Lower lobe of right lung (tissue), 2 donors: ENCODE measurements at places on chromosomes 7 and 10.

- DNase-seq: no peak
Measured at GRCh38 chr10:67780759-67781538, 57.0 kb downstream of the DNAJC12 start.

DNA sequence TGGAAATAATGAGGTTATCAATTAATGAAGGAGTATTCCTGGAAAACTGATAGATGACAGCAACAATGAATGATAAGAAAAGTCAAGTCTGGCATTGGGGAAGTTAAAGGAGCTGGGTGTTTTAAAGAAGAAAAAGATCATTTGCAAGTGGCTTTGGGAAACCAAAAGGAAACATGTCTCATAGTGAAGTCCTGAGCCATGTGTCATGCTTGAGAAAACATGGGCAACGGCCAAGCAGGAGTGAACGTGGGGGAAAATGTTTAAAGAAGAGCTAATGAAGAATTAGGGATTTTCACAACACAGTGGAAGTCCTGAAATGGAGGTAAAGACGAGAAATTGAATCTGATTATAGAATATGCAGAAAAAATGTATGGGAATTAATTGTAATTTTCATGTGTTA lies 1383.2 kb upstream of the CELF2 start:
- DNase-seq: no peak

GRCh38 chr7:158454631-158455030 lies 133.0 kb downstream of the PTPRN2 start:
- DNase-seq: no peak

GRCh38 chr7:131021460-131021859 lies 287.5 kb upstream of the KLF14 start:
- no peak for DNase-seq

GRCh38 chr10:51389415-51390321 lies 309.7 kb downstream of the CSTF2T start:
- no peak for DNase-seq

DNA sequence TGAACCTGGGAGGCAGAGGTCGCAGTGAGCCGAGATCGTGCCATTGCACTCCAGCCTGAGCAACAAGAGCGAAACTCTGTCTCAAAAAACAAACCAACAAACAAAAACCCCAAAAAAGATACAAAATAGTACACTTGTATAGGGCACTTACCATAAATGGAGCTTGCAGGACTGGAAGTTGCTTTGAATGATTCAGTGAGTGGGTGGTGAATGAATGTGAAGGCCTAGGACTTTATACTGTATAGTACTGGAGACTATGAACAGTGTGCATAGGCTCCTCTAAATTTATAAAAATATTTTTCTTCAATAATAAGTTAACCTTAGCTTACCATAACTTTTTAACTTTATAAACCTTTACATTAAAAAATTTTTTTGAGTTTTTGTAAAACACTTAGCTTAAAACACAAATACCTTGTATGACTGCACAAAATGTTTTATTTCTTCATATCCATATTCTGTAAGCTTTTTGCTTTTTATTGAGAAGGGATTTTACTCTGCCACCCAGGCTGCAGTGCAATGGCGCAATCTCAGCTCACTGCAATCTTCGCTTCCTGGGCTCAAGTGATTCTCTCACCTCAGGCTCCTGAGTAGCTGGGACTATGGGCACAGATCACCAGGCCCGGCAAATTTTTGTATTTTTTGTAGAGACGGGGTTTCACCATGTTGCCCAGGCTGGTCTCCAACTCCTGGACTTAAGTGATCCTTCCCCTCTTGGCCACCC lies 6.9 kb upstream of the H2AZ2 start:
- no peak for DNase-seq

DNA sequence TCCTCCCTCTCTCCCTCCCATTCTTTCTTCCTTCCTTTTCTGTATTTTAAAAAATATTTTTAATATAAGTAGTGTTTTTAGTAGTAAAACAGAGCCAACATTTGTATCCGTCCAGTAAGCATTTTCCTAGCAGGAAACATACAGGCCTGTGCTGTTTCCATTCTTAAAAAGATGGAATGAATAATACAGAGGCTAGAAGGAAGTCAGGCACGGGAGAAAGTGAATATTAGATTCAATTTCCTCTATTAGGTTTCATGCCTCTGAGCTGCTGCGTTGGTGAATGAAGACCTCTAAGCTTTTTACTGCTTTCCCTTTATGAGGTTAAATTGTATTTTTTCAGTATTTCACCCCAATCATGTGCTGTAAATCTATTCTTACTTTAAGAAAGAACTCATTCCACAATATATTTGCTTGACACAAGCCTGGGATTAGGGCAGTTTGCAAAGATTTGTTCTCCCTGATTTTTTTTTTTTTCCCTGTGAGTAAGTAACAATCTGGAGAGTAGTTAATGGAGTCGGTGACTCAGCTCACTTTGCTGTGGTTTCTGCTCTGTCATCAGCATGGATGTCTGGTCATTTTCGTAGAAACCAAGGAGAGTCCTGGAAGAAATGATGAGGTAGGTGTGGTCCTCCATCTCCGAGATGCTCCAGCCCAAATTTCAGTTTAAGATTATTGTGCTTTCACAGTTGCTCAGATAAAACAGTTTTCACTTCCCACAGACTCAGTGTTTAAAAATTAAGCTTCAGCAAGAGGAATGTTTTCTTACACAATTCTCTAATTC lies 76.1 kb upstream of the PITRM1 start:
- DNase-seq: no peak

GRCh38 chr10:59934701-59935100 lies 28.3 kb upstream of the CCDC6 start:
- no peak for DNase-seq

DNA sequence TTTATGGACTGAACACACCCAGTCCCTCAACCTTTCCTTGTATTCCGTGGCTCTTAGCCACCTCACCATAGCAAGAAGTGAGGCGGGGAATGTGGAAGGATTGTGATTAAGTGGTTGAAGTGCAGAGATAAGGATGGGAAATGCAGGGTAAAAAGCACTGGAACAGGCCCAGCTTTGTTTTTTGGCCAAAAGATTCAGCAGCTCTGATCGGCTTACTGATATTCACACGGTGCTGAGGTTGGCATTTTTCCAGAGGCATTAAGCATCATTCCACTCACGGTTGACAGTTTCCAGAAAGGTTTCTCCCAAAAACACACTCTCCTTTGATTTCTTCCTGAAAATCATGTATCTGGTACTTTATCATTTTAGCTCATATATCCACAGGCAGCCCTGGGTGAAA lies 544.2 kb downstream of the CNTNAP2 start:
- DNase-seq: no peak

DNA sequence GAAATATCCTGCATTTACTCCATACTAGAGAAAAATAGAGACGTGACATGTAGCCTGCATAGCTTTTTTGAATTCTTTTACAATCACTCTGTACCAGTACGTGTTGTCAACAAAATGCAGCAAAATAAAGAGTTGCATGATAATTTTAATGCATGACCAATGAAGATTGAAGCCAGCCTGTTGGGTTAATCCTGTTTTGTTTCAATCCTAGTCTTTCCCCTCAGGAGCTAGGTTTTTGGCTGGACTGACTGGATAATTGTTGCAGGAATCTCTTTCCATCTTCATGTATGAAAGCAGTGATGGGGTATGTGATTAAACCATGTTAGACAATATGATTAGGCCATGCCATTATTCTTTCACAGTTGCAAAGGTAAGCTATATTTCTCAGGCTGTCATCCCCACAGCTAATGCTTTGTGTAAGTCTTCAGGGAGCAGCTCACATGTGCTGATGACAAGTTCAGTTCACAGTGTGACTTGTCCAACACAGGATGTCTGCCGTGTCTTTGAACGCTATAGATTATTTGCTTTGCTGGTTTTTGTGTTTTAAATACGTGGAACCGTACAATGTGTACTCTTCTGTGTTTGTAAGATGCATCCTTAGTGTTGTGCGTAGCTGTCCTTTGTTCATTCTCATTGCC lies 24.4 kb downstream of the PAPSS2 start:
- no peak for DNase-seq

DNA sequence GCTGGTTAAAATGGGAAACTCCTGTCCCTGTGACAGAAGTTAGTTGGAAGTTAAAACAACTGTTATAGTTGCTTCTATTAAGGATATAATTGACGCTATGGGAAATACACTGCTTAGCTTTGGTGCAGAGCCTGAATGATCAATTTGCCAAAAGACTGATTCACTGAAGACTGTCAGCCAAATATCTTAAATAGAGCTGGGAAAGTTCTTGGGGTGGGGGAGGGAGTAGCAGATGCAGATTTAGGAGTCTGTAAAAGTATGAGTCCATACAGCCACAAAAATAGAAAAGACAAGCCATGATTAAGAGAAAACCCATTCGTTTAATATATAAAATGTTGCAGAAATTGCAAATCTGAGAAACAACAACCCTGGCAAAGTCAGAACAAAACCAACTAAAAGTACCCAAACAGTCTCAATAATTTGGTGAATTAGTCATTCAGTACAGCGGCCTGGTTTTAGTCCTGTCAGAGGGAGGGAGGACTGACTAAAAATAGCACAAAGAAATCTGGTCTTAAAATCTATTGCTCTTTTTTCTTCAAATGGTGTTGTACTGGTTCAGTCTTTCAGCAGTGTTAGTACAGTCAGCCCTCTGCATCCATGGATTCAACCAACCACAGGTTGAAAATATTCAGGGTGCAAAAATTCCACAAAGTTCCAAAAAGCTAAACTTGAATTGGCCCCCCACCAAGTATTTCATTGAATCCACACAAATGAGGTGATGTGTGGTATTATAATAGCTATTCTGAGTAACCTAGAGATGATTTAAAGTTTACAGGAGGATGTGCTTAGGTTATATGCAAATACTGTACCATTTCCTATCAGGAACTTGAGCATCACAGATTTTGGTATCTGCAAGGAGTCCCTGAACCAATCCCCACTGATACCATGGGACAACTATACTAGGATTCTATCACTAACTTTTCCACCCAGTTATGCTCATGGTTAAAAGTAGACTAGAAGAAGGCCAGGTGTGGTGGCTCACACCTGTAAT lies 30.0 kb downstream of the STK17A start:
- no peak for DNase-seq

GRCh38 chr7:35257251-35258124 lies 3.6 kb upstream of the TBX20 start:
- DNase-seq: no peak

GRCh38 chr7:92714280-92714679 lies 122.1 kb downstream of the CDK6 start:
- DNase-seq: no peak

GRCh38 chr10:68606918-68607317 lies 46.8 kb downstream of the TET1 start:
- no peak for DNase-seq

DNA sequence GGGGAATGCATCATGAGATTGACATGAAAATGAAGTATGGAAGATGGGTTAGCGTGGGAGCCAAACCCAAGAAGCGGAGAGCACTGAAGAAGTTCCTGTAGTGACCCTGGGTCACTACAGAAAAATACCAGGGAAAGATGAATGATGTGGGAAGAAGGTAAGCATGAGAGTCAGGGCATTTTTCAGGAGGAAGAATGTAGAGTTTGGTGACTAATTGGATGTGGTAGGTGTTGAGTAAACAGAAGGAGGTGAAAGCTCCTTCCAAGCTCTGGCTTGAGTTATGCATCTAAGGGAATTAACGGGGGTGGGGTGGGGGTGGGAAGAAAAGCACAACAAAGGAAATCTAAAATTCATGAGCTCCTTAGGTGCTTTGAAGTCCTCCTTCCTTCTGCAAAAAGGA lies 238.1 kb upstream of the AOAH start:
- no peak for DNase-seq

GRCh38 chr10:107800061-107800460 lies 635.6 kb upstream of the SORCS1 start:
- no peak for DNase-seq

GRCh38 chr10:118968482-118968881 lies 61.0 kb upstream of the NANOS1 start:
- no peak for DNase-seq

DNA sequence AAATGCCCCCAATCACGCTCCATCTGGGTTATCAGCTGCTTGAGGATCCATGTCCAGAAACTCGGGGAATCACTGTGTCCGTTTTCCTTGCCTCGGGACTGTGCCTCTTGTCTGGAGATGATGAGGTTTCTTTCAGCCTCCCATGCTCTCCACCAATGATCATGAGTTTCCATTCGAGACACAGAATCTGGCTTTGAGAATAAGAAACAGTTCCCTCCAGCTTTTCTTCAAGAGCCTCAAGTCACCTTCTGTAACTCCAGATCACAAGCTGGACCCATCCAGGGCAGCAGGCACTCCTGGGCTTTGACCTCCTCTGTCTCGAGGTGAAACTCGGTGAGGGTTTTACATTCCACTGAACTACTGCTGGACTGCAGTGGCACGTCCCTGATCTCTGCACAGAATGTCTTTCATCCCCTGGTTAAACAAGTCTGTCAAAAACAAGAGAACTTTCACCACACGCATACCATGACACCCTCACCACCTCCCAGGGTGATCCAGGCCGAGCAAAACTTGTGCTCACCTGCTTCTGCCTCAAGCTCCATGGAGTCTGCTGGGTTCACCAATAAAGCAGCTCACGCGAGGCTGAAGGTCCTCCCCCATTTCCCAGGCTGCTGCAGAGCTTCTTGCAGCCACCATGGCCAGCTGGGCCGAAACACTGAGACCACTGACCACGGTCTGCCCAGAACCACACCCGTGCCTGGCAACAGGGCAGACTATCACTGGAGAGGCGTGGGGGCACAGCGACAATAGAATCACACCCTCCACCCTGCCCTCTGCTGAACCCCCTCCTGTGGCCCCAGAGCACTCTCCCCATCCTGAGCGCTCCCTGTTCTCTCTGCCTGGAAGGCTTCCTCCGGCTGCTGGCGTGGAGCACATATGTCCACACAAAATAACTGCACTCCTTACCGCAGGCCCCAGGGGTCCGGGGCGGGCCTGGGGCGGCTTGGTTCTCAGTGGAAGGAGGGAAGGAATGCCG lies 25.1 kb downstream of the MAT1A start:
- DNase-seq: no peak

GRCh38 chr10:121112579-121113384 lies 261.6 kb downstream of the WDR11 start:
- no peak for DNase-seq

- DNase-seq: no peak
Measured at GRCh38 chr10:116974456-116975005, 30.5 kb downstream of the SHTN1 start.

DNA sequence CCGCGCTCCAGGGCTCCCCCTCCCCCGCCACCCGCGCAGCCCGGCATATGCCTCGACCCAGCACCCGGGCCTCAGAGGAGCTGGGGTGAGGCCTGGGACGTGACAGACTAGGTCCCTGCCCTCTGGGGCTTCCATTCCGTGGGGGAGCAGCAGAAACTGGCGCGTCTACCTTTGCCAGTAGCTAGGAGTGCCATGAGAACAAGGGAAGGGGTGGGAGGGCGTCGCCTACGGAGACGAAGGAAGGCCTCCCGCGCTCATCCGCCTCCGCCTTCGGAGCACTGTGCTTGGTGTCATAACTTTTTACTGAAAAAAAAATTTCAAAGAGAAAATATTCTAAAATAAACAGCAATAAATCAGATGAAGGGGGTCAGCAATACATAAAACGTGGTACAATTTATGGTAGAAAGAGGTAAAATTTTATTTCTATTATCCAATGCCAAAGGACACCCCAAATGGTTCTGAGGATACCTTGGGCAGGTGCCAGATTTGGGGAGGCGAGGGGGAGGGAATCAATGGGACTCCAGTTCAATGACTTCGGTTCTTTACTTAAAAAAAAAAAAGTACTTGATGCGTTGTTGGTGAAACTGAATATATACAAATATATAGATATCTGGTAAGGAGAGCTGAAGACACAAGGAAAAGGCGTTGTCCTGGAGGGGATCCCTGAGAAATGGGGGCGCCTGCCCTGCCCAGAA lies 35.1 kb upstream of the GRID1 start:
- DNase-seq: peak; percentile 57
